Nephron progenitor cell (in vitro differentiated cells): ENCODE measurements at places on chromosomes 16 and 17.
A peak's percentile ranks its signal among the peaks of the same experiment; 100 is the strongest.

- peak overlapping the region; percentile 100 for H3K27ac ChIP-seq
- H3K4me3 ChIP-seq: peak overlapping the region; percentile 98
- peaks cover 53% of the 10 kb centered on the region for H3K4me1 ChIP-seq
- no peaks in the 10 kb centered on the region for H3K27me3 ChIP-seq
- peaks cover 48% of the 10 kb centered on the region for H3K36me3 ChIP-seq
- DNase-seq: no peak
These were observed 885 bp downstream of the ZNF207 start for GRCh38 chr17:32350666-32351418.

DNA sequence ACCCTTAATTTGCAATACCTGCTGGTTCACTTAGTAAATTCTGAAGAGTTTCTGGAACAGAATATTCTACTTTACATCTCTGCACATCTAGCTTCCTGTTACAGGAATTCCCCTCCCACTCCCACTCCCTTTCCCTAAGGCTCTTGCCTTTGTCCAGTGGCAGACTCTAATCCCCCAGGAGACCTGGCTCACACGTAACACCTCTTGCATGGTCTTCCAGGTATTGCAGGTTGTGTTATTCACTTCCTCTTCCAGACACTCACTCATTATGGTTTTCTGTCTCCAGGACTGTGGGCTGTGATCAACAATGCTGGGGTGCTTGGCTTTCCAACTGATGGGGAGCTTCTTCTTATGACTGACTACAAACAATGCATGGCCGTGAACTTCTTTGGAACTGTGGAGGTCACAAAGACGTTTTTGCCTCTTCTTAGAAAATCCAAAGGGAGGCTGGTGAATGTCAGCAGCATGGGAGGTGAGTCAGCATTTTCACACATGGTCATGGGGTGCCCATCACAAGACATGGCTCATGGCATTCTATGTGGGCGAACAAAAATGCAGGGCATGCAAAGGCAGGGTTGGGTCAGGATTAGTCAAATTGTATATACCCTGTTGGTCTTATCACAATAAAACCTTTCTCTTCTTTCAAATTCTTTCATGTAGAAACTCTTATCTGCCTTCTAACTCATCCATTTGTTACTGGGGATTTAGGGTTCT, 35.8 kb downstream of the HSD17B2 start:
- peaks cover 17% of the 10 kb centered on the region for H3K4me1 ChIP-seq
- no peak for DNase-seq
- peaks cover 13% of the 10 kb centered on the region for H3K27me3 ChIP-seq

GRCh38 chr16:12405089-12405488, 398.6 kb downstream of the CPPED1 start:
- H3K27ac ChIP-seq: peak overlapping the region; percentile 42
- H3K36me3 ChIP-seq: peaks cover 19% of the 10 kb centered on the region
- peaks cover 12% of the 10 kb centered on the region for H3K4me1 ChIP-seq

DNA sequence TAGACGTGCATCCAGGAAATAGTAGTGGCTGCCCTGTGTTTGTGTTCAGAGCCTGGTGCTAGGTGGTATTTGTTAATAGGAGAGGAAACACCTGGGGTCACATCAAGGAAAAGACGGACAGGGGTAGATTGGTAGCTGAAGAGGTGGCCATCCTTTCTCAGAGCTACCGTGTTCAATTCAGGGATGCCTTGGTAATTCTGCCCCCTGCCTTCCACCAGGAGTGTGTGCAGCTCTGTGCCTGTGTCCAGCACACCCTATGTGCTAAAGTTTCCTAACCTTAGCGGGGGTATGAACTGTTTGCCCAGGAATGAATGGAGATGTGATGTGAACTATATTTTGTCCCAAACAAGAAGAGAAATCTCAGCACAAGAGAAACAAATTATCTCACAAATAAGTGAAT, 174.1 kb upstream of the MPHOSPH6 start:
- H3K36me3 ChIP-seq: no peaks in the 10 kb centered on the region
- DNase-seq: peak; percentile 22
- H3K27ac ChIP-seq: no peak overlapping the region

DNA sequence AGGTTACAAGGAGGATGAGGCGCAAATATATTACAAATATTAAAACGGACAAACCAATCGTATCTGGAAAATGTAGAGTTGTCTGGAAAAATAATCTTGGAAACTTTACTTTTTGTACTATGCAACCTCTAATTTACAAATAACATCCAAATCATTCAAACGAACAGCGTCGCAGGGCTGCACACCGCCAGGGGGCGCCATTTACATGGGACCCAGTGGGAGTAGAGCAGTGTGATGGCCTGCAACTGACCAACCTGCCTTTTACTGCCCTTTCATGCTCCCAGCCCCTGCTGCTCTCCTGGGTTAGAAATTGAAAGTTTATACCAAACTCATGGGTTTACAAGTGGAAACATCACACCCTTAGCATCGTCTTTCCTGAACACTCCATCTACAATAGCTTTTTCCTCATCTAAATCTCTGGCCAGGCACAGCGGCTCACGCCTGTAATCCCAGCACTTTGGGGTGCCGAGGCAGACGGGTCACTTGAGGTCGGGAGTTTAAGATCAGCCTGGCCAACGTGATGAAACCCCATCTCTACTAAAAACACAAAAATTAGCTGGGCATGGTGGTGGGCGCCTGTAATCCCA, 10.0 kb downstream of the PITPNC1 start:
- H3K27me3 ChIP-seq: no peaks in the 10 kb centered on the region
- peaks cover 6% of the 10 kb centered on the region for H3K36me3 ChIP-seq
- DNase-seq: peak; percentile 76
